ENCODE measurements at places on chromosomes 3 and 15.

DNA sequence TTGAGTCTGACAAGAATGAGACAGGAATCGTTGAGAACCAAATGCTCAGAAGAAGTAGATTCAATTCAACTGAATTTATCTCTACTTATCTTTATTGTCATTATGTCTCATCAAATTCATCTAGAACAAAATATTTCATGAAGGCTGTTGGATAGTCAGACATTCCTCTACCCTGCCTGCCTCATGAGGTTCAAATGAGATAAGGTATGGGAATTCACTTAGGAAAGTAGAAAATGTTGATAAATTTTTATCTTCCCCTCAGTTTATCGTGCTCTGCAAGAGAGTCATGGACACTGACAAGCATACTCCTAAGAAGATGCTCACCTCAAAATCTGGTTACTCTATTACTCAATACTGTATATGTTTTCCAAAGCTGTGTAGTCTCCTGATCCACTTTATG is 149.7 kb upstream of the CDIN1 start:
- no peak for DNase-seq

GRCh38 chr15:23565395-23566070 is at the start of gene MKRN3:
Gene MKRN3, plus strand, starts transcription at chr15:23565674. Its CDS starts 109 bp downstream, at chr15:23565783.
- no peak for DNase-seq

DNA sequence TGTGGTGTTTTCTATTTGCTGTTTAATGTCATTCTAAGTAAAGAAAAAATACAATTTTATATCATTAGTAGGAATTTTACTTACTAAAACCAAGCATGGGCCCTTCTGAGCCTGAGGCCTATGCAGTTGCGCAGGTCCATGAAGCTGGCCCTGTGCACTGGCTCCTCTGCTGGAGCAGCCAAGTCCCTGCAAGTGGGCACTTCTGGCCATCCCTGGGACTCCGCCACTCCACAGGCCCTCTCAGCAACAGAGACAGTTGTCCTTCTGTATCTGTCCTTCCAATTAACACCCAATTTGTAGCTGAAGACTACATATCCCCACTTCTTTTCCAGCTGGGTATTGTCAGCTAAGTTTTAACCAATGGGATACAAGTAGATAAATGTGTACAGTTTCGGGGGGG is 49.9 kb upstream of the RYK start:
- DNase-seq, result no peak

DNA sequence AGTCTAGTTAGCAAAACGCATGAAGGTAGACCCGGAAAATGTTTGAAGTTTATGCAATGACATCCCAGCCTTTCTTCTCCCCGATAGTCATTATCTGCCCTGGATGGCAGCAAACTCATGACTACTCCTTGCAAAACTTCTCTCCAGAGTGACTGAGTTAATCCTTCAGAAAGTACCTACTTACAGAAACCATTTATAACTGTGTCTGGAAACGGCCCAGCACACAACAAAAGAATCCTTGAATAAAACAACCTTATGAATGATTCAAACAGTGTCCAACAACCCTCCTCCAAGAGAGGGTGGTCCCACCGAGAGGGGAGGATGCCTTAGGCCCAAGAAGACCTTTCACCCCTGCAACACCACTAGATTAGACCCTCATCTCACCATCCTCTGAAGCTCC is 14.2 kb downstream of the ST8SIA2 start:
- no peak for DNase-seq

- no peak for DNase-seq
These were observed 21.2 kb downstream of the CMTM7 start for GRCh38 chr3:32412887-32413286.

- peak; percentile 8 for DNase-seq
These were observed 16.6 kb downstream of the TICRR start for GRCh38 chr15:89591834-89592233.

- no peak for DNase-seq
These were observed 99.5 kb upstream of the MCTP2 start for GRCh38 chr15:94131875-94132274.

All from ELF-1 (cell line).